ENCODE measurements at places on chromosomes 7 and 10. TPM values are rescaled to one million over a fixed set of nuclear protein-coding genes. Genes with fewer than 3 reads are reported as not detected.

DNA sequence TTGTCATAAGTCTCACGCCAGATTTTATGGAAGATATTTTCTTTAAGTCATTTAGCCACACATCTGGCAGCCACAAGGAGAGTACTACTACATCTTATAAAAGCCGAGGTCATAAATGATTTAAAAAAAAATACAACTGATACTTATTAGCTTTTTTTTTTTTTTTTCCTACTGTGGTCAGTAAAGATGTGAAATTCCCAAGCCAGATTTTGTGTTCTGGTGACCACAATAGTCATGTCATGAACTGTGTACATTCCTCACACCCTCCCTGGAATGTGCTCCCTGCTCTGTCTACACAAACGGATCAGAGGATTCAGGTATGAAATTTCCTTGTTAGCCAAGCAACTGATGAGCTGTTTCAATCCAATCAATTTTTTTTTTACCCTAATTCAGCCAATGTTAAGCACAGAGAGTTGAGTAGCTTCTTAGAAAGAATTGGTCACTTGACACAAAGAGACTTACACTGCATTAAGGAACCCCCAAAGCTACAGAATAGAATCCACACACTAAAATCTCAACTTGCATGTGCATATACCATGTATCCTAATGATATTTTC, 54.7 kb downstream of the CHRM2 start:
- no peak for DNase-seq

The SLC13A4 gene
- total RNA-seq, result not detected

The TAS2R60 gene
- total RNA-seq, result not detected

The VENTX gene
- total RNA-seq, result not detected

The LRRN3 gene
- 8.4 TPM for total RNA-seq

- DNase-seq, result no peak
Measured at GRCh38 chr7:7100432-7100849, 81.9 kb upstream of the C1GALT1 start.

DNA sequence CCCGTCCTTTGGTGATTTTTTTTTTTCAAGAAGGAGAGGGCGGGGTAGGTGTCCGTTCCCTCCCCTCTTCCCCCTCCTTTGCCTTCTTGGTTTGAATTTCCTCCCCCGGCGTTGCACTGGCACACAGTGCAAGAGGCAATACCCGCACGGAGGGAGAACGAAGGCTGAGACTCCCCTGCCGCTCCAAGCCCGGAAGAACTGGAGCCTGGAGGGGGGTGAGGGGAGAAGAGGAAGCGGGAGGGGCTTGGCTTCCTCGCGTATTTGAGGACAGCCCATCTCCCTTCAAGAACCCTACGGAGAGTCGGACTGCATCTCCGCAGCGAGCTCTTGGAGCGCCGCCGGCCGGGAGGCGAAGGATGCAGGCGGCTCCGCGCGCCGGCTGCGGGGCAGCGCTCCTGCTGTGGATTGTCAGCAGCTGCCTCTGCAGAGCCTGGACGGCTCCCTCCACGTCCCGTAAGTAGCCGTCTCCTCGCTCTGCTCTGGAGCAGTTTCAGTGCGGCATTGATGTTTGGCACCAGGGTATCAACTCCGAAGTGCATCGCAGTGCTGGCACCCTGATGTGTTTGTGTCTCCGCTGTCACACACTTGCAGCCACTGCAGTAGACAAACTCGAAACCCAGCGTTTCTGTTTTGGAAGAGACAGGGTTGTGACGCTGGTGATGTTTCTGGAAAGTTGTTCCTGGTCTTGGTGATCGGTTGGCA, at the start of gene CNTNAP2:
TSS of gene CNTNAP2 (plus strand) at position 281 of the 702 bp plus-strand sequence. CDS start at position 357, 76 bp downstream.
- no peak for DNase-seq

- DNase-seq, result no peak
Measured at GRCh38 chr7:3180604-3181003, 120.4 kb upstream of the SDK1 start.

All from CD8-positive, alpha-beta T cell (primary cell).